T-helper 2 cell (primary cell): ENCODE measurements at places on chromosomes 2 and 18.
A peak's percentile ranks its signal among the peaks of the same experiment; 100 is the strongest.

- DNase-seq: no peak
Observed at GRCh38 chr2:41024816-41025215, 572.9 kb upstream of the SLC8A1 start.

GRCh38 chr18:43886341-43886740 lies 609.1 kb upstream of the SYT4 start:
- no peak for DNase-seq

DNA sequence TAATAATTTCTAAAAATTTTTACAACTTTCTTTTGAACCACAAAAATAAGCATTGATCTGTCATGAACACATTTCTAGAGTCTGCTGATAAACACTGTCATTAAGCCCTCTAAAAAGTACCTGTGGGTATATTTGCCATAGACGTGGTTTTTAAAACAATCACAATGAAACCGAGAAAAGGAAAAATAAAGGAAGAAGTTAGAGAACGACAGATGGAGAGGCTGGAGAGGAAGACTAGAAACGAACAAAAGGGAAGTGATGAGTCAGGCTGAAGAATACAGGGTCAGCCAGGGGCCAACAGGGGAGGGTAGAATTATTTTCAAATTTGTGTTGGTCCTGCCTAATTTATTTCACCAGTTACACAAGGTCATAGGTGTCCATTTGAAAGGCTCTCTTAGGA lies 62.0 kb downstream of the MYL12B start:
- DNase-seq: no peak

DNA sequence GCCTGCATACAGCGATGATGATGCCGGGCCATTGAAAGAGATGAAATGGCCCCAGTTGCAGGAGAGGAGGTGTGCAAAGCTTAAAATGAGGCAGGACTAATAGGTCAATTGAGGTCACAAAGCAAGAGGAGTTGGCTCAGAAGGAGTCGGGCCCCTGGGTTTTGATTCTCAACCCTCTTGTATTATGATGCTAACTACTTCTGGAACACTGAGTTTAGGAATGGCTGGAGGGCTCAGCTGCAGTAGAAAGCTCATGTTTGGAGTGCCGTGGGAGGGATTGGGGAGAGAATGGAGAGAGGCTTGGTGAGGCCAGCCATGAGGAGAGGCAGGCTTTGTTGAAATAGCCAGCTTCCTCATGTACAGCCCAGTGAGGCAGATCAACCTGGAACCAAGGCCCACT lies 4.8 kb downstream of the TNP1 start:
- DNase-seq: no peak

GRCh38 chr2:69638630-69639029 lies 4.9 kb downstream of the AAK1 start:
- DNase-seq: no peak

DNA sequence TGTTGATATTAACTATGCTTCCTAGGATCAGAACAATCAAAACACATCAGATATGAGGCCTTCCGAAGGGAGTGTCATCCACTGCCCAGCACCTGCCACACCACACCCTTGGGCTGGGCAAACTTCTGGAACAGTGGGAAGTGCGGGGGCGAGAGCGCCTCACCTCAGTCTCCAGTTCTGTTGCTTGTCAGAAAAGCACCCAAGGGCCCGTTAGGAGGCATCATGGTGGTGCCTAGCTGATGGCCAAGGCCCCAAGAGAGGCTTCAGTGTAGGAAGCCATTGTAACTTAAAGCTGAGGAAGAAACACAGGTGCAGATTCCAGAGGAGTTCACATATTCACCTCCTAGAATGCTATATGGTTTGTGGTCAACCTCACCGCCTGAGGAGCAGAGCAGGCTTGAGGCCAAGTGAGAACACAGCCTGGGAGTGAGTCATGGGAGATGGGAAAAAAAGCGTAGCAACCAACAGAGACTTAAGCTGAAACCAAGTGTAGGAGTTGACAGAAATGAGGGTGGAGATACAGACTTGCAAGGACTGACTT lies 85.1 kb upstream of the ATL2 start:
- DNase-seq: no peak

DNA sequence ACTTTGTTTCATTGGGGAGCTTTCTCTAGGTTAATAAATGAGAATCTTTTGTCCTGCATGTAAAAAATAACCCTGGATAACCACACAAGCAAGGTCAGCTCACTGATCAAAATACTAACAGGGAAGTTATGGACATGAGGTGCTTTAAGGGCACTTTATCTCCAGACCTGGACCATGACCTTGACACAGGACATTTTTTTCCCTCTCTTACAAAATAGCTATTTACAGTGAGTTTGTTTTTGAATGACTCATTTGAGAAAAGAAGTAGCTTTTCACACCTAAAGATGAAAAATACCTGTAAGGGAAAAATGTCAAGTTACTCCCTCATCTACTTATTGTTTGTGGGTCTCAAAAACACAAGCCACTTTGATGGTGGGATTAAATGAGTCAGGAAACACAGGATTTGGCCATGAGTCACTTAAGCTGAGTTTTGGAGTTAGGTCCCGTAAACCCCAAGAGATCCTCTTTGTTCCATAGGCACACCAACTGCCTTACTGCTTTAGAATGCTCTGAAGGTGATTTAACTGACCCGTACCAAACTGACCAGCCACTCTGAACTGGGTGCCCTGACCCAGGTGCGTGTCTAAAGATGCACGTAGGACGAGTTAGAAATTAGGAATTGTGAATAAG lies 479.3 kb upstream of the NXPH2 start:
- DNase-seq: no peak

DNA sequence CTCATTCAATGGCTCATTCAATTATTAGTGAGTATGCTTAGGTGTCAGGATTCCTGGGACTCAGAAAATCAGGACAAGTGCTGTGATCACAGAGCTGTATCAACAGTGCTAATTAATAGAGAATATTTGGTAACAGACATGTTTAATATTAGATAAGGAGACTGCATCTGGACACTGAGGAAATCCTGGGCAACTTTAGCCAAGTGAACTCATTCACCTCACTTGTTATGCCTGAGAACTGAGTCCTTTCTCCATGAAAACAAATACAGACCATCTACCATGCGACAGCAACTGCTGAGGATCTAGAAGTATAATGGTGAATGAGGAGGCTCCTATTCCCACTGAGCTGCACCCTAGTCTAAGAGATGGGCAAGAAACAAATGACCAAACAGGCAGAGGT lies 23.1 kb upstream of the ATP8B1 start:
- no peak for DNase-seq

- DNase-seq: no peak
Observed at GRCh38 chr2:209416913-209417312, 6.9 kb upstream of the MAP2 start.

DNA sequence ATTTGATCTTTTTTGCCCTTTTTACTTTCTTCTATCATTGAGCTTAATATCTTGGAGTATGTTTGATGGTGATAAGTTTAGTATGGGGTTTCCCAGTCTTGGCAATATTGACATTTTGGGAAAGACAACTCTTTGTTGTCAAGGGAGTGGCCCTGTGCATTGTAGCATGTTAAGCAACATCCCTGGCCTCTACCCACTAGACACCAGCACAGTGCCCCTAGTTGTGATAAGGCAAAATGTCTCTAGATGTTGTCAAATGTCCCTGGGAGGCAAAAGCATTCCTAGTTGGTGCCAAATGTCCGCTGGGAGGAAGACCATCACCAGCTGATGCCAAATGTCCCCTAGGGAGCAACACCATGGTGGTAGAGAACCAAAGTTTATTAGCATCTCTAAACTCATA lies 28.2 kb downstream of the GULP1 start:
- DNase-seq: no peak

- DNase-seq: no peak
Observed at GRCh38 chr2:177551989-177552421, 159.4 kb downstream of the AGPS start.

GRCh38 chr18:44680273-44681075 lies at the start of gene SETBP1:
Gene SETBP1 (plus strand): TSS chr18:44680888. CDS start chr18:44701347, 20,459 bp downstream.
- peak; percentile 5 for DNase-seq

DNA sequence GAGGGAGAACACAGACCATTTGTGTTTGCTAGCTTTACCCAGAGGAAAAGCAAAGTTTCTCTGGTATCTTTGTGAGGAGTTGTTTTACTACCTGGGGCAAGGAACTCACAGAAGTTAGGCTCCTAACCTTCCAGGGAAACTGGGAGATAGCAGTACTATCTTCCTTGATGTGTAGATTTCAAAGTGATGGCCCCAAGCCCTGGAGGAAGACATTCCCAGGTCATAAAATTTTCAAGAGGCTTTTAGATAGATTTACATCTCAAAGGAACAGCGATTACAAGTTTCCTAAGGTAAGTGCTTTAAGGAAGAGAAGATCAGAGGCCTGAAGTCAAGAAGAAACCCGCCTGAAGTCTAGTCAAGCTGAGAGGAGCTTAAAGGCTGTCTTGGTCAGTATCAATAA lies 1187.8 kb upstream of the TMEFF2 start:
- DNase-seq: no peak

DNA sequence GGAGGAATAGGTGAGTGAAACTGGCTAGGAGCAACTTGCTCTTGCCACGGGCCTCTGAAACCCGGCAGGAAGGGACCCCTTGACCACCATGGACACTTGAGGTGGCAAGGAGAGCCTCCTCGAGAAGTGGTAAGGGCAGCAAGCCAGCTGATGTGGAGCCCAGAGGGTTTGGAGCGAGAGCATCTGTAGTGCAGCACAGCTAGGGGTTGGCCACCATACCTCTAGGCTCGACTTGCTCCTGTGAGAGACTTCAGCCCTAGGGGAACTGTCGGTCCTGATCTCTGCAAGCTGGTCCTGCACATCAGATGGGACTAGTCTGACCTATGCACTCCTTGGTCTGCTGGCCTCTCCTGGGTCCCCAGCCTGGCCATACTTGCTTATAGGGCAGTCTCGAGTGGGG lies 158.4 kb downstream of the CCDC178 start:
- DNase-seq: no peak

DNA sequence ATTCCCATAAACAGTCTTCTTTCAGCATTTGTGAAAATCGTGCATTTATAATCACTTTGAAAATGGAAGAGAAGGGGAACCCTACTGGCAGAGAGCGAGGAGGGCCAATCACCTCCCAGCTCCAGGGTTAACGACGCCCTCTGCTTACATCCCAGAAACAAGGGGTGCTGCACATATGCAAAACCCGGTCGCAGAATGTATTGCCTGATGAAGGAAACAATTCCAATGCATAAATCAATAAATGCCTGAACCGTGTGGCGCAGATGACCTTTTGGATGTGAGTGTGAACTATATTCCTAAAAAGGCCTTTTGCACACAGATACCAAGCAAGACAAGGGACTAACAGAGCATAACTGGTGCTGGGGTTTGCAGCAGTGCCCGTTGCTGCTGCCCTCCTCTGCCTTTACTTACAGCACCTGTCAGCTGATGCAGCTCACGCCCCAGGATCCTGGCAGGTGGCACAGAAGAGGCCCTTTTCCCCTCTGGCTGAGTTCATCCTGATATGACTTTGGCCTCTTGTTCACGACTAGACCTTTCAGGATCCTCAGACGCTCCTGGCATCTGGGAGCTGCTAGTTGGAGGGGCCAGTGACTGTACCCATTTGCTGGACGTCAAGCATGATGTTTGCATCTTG lies 67.8 kb downstream of the MYT1L start:
- DNase-seq: no peak

DNA sequence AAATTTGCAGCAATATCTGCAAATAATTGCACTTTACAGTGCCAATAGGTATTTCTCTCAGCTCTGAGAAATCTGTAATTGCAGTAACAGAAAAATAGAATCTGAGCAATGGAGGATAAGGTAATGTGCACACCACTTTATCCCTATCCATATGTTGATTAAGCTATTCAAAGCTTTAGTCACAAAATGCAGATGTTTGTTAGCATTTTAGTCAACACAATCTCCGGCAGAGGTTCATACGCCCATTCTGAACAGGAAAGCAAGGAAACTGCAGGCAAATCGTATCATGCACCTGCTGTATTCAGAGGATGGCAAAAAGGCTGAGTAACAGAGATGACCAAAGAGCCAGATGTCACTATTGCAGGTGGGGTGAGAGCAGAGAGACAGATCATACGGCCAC lies 566.2 kb upstream of the CDH2 start:
- DNase-seq: no peak
